Neural progenitor cell (in vitro differentiated cells): ENCODE measurements at places on chromosomes 5 and 9.

GRCh38 chr5:141783005-141783946 lies 94.9 kb downstream of the PCDH1 start:
- DNase-seq: peak; percentile 66

DNA sequence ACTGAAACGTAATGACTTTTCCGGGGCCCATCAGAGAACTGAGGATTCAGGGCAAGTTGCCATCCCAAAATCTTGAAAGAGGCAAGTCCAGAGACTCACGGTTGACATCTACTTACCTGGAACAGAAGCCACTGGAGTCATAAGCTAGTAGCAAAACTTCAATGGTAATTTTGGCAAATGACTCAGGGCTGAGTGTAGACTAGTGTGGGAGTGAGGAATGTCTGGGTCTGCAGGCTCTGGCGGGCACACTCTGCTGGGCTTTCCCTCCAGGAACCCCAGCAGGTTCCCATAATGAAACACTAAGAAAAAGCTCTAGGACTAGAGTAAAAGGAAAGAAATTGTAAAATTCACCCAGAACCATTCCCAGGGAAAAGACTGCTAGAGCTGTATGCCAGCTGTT lies 122.9 kb upstream of the NFIL3 start:
- DNase-seq: no peak

- DNase-seq: no peak
Observed at GRCh38 chr5:56476487-56476856, 243.3 kb upstream of the ANKRD55 start.

DNA sequence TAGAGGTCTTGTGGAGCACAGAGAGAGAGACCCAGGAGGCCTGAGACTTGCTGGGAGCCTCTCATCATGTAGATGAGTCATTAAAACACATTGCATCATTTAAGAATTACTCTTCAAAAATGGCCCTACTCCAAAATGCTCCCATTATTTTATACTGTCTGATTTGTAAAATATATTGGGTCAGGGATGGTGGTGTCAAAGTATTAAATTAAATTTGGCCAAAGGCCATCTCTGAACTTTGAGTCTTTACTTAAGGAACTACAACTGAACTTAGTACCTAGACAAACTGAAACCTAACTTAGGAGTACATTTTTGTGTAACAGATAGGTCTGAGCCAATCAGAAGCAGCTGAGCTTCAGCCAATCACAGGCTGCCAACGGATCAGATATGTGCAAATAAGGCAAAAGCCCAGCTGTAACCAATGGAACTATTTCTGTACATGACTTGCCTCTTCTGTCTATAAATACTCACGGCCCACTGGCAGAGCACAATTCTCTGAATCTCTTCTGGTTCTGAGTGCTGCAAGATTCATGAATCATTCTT lies 657.2 kb downstream of the TLE1 start:
- DNase-seq: no peak
